ENCODE measurements at places on chromosomes 6 and 20.

DNA sequence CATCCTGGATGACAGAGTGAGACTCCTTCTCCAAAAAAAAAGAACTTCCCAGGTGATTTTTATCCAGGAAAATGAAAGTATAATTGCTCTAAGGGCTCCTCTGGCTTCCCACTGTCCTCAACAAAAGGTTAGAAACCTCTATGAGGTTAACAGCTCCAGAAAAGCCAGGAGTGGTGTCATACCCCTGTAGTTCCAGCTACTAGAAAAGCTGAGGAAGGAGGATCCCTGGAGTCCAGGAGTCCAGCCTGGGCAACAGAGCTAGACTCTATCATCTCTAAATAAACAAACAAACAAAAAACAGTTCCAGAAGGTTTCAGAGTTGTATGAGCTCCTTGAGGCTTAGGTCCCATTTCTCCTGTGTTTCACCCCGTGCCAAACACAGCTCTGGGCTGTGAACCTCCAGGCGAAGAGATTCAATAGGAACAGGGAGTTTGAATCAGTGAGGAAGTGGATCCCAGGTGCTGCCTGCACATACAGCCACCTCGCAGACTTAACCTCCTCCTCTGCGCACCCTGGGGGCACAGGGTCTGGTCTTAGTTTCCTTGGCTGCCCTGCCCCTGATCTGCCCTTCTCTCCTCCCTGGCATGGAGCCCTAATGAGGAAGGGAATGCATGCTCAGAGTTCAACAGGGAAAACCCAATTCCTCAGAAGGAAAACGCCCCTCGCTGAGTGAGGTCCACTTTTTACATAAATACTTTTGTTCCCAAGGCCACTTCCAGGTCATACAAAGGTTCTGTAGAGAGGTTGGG is 31.0 kb downstream of the ZC3H12D start:
- DNase-seq: no peak

DNA sequence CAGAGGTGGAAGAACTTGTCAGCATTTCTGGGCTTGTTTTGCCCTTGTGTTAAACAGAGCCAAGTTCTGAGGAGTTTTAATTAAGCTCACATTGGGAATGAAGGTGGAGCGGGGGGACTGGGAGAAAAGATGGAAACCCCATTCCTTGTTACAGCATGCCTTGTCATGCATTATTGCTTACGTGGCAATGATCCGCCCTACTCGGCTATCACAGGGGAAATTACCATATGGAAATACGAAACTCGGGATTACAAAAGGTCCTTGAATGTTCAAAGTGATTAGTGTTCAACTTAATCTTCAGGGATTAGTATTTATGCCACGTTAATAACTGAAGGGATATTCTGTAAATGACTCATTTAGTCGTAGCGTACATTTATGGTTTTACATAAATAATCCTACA is 86.4 kb downstream of the MAP3K7 start:
- DNase-seq: no peak

GRCh38 chr20:48680650-48681049 is 147.1 kb downstream of the PREX1 start:
- no peak for DNase-seq

GRCh38 chr6:83313882-83314281 is 117.0 kb downstream of the ME1 start:
- no peak for DNase-seq

- DNase-seq: no peak
Observed at GRCh38 chr20:1295276-1295930, 29.3 kb downstream of the SNPH start.

DNA sequence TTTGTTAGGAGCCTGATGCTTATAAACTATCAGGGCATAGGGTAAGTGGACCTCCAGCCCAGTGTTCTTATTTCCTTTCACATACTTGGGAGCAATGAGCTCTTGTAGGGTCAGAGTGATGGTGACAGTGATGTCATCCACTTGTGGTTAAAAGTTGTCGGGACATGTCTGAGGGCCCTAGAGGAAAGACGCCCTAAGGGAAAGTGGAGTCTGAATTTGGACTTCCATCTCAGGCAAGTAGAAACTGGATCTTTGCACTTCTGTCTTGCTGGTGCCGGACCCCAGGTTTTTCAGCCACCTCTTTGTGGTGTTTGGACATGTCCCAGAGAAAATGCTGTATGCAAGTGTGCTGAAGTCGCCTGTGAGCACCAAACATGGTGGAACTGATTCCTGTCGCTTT is 900.5 kb downstream of the C6orf118 start:
- DNase-seq: no peak

- DNase-seq: no peak
Observed at GRCh38 chr6:169208011-169208410, 45.6 kb downstream of the THBS2 start.

DNA sequence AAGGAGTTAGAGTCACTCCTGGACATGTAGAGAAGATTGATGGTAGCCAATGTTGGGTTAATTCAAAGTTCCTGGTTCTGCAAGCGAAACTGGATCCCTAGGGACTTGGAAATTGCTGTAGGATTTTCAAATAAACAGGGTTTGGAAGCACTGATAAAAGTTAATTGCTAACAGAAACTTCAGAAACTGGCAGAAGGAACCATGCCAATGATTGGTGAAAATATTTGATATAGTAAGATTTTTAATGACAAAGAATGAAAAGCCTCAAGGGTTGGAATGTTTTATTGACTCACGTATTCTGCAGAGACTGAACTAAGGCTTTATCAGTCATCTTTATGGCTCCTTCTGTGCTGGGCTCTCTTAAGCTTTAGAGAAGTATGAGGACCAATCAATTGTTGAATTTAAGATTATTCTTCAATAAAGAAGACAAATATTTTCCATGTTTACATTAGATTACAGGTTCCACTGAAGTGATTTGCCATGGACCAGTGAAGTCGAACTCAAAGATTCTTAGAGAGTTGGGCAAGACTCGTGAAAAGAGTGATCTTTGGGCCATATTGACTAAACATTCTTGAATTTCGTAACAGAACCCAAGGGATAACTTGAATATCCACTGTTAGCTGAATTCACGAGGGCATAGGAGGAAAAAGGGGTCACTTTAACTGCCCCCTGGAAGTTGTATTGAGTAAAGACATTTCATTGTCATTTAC is 371.4 kb downstream of the HDGFL1 start:
- DNase-seq: no peak

DNA sequence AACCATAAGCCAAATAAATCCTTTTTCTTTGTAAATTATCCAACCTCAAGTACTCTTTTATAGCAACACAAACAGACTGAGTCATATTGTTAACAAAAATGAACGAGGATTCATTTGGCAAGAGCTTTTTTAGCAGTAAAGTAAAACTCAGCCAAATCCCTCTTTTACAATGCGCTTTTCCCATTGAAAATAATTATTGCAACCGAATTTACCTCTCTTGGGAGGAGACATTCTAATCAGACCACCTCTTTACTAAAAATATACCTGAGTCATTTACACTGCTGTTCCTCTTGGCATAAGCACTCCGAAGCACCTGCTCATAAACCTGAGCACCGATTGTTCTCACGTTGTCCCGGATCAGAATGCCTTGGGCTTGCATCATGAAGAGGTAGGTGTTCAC is 57.4 kb downstream of the B4GALT5 start:
- DNase-seq: no peak

DNA sequence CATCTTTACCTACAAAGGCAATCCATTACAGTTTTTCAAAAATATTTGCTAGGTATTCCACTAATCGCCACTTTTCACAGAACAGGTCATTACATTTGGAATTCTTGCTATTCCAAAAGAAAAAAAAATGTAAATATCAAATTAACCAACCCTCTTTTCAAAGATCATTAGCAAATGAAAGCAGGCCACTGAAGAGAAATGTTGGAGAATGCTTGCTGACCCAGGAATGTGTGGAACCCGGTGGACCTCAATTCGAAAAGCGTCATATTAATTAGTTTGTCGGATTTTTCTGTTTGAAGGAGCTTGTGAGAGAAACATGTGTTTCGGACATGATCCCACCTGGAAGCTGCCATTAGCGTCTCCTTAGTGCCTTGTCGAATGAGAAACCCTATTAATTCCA is 27.9 kb upstream of the SERPINB9 start:
- DNase-seq: no peak

DNA sequence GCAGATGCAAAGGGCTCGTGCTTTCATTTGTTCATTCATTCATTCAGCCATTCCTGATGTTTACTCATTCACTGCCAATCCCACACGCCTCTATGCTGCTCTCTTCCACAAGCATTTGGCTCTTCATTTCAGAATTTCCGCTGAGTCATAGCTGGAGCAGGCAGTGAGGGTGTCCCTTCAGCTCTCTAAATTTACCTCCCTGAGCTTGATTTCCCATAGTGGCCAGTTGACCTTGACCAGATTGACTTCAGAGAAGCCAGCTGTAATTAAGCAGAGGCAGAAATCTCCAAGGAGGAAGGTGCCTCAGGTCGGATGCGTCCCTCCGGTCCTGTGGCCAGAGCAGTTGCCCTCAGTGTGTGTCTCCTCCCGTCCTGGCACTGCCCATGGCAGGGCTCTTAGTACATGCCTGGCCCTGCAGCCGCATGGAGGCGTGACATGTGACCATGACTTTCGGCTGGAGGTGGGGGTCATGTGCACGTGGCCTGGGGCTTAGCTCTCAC is 267.2 kb upstream of the ECI2 start:
- no peak for DNase-seq

DNA sequence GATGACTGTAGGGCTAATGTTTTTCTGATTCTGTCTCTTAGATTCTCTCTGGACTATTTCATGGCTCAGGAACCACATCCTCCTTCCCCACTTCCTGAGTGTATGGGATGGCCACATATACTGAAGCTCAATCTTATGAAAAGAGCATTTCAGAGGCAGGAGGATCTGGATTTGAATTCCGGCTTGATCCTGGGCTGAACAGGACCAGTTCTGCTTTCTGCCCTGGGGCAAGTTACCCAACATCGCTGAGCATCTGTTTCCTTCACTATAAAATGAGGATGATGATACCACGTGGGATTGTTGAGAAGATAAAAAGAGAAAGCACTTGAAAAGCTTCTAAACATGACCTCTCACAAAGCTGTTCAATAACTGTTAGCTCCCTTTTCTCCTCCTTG is 168.4 kb upstream of the TNFAIP3 start:
- DNase-seq: peak; percentile 88

GRCh38 chr20:21433329-21433890 is 36.1 kb upstream of the NKX2-4 start:
- DNase-seq: no peak

GRCh38 chr20:19757487-19758132 is 448 bp upstream of the RIN2 start:
- peak; percentile 84 for DNase-seq

DNA sequence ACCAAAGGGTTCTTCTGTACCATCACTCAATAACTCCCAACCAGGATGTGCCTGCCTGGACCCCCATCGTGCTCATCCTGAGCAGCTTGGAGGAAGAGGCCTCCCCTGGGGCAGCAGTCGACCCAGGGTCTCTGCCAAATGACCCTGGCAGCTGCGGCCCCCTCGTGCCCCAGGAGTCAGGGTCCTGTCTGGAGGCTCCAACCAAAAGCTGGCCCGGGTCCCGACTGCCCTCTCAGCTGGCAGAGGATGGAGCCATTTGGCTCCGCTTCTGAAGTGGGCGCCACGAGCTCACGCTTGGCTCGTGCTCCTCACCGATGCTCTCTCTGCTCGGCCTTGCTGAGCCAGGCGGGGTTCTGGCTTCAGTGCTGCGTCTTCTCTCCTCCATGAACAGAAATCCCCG is 56.8 kb downstream of the TFAP2C start:
- no peak for DNase-seq

DNA sequence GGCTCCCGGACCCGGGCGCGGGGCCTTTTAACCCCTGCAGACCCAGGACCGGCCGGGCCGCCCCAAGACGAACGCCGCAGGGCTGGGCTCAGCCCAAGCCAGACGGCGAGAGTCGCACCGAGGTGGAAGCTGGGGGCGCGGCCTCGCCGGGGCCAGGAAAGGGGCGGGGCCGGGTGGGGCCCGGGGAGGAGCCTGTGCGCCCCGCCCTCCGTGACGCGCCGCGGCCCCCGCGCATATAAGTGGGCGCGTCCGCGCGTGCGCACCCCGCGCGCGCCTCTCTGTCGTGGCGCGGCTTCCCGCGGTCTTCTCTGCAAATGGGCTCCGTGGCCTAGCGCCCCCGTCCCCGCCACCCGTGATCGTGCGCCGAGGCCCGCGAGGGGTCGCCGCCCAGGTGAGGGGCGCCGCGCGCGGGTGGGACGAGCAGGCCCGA is at the start of gene PPDPF:
Gene PPDPF (plus strand): TSS at position 262 of the 430 bp plus-strand sequence. CDS start 544 bp downstream, outside the sequence.
- DNase-seq: peak; percentile 75

GRCh38 chr6:80181352-80182081 is 75.0 kb downstream of the BCKDHB start:
- DNase-seq: no peak

- no peak for DNase-seq
Observed at GRCh38 chr20:56810141-56810540, 181.0 kb downstream of the TFAP2C start.

DNA sequence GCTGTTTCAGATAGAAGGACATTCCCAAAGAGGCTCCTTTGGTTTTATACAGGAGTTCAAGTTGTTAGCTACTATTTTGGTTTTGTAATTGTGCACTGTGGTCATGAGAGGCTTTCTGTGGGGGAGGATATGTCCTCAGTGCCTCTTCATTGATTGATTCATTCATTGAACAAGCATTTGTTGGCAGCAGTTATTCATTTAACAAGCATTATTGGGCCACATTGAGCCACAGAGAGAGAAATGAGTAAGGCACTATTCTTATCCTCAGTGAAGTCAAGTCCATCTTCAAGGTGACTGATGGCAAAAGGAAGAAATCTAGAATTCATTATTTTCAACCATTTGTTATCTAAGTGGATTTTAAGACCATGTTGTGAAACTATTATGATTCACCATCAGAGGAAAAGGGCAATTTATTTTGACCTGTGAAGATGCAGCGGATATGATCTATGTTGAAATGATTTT is 697.2 kb upstream of the CITED2 start:
- no peak for DNase-seq

GRCh38 chr6:89989742-89990141 is 95.5 kb downstream of the GJA10 start:
- DNase-seq: no peak

DNA sequence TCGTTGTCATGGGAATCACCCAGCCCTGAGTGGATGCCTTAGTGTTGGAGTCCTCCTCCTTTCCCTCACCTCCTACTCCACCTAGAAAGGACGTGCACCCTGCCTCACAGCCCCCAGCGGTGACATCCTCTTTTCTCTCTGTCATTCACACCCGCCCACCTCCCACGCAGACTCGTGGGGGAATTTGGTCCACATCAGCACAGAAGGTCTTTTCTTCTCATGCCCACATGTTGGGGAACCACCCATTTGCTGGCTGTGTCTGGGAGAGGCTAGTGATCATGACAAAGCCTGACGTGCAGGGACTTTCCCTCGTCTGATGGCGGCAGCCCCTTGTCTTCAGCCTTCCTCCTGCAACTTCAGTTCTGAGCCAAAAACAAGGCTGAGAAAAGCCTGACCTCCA is 96.0 kb upstream of the CNKSR3 start:
- DNase-seq: no peak

GRCh38 chr20:33162753-33163152 is 5.2 kb upstream of the BPIFA2 start:
- no peak for DNase-seq

- DNase-seq: no peak
Observed at GRCh38 chr6:96184798-96185197, 169.0 kb downstream of the FUT9 start.

- DNase-seq: peak; percentile 9
Observed at GRCh38 chr20:10540636-10541493, 105.8 kb downstream of the SLX4IP start.
